ENCODE measurements at places on chromosomes 7 and 10.

DNA sequence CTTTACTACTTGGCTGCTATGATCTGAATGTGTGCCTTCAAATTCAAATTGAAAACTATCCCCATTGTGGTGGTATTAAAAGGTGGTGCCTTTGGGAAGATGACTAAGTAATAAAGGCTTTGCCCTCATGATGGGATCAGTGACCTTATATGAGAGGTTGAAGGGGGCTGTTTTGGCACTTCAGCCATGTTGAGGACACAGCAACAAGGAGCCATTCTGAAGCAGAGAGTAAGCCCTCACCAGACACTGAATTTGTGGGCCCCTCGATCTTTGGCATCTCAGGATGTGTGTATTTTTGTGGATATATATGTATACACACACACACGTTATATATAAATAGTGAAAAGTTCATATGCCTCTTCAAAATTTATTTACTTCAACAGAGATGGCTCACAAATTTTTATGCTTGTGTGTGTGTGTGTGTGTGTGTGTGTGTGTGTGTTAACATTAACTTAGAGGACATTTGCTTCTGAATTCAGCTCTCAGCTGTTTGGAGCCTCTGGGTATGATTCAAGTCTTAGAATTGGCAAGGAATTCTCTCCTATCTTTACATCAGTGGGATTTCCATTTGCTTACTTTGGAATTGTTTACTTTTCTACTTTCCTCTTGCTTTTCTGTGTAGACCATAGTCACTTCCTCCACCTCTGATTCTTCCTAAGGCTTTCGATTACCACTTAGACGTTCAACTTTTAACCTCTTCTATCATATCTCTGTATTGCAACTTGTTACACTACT, 66.6 kb downstream of the MAGI2 start:
- no peak for DNase-seq

DNA sequence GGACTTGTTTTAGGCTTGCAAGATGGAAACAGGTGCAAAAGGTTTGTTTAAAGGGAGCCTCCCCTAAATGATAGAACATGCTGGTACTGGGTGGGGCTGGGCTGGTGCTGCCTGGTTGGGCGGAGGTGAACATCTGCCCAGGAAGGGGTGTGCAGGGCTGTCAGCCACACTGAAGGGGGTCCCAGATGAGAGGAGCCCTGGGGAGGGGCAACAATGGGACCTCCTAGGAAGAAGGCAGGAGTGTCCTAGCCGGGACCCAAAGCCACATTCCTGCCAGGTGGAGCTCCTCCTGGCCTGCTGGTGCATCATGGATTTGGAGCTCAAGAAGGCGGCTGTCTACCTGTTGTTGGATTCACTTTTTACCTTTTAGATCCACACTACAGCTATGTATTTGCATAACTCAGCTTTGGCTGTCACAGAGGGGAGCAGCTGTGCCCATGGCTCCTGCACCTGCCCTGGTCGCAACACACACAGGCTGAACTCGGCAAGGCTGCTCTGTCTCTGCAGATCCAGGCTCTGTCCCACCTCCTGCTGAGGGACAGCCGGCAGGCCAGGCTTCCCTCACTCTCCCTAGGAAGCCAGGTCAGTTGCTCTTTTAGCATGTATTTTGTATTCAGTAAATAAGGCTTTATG, 59.9 kb downstream of the ADARB2 start:
- DNase-seq = no peak

GRCh38 chr10:11895108-11895466, 71.9 kb downstream of the PROSER2 start:
- DNase-seq = no peak

DNA sequence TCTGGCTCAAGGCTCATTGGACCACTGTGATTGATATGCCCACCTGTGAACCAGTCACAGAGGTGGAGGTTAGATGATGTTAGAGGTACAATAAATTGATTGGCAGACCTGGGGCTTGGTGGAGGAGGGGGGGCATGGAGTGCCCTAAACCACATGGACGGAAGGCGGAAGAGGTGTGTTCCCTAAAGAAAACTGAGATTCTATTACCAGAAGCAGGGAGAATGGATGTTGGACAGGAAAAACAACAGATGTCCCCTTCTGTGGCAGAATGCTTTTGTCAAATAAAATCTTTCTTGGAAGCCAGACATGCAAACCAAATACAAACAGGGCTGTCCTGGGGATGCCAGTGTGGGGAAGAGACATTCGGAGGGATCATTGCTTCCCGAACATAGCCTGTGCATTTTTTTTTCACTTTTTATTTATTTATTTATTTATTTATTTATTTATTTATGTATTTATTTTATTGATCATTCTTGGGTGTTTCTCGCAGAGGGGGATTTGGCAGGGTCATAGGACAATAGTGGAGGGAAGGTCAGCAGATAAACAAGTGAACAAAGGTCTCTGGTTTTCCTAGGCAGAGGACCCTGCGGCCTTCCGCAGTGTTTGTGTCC, 433.9 kb downstream of the RPS24 start:
- no peak for DNase-seq

- no peak for DNase-seq
Measured at GRCh38 chr10:123301077-123301857, 147.1 kb downstream of the BUB3 start.

DNA sequence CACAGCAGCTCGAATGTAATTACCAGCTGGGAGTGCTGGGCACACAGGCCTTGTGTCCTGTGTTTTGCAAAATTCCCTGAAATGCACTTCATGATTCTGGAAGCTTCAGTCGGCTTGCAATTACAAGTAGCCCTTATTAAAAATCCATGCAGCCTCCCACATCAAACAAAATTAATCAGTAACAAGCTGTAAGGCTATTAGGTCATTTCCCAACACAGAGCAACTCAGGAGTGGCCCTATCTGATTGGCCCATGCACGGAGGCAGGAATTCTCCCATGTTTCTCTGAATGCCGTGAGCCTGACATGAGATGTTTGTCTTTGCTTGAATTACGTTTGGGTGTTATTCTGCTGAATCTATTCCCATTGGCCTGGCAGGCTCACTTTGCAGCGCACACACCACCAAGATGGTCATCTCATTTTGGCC, 36.9 kb downstream of the FOXL3 start:
- no peak for DNase-seq

- no peak for DNase-seq
Measured at GRCh38 chr7:77276120-77276519, 76.5 kb upstream of the FGL2 start.

- DNase-seq = no peak
Measured at GRCh38 chr7:104584620-104585019, 256.2 kb downstream of the LHFPL3 start.

GRCh38 chr7:12519682-12520009, 50.9 kb upstream of the SCIN start:
- DNase-seq = no peak

GRCh38 chr10:94427166-94427565, 24.8 kb downstream of the TBC1D12 start:
- no peak for DNase-seq

DNA sequence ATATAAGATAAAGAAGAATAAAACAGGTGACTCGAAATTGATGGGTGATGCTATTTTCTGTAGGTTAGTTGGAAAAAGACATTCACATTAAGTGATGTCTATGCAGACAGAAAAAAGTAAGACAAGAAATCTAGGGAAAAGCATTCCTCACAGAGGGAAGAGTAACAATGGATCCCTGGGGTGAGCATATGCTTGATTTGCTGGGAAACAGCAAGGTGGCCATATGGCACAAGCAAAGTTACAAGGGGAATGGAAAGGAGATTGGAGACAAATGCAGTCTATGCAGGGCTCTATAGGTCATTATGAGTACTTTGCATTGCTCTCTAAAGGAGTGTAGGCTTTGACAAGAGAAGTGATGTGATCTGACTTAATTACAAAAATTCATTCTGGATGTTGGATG, 90.9 kb upstream of the ZNF804B start:
- DNase-seq = no peak

GRCh38 chr10:126497672-126498071, 109.4 kb upstream of the ADAM12 start:
- no peak for DNase-seq

DNA sequence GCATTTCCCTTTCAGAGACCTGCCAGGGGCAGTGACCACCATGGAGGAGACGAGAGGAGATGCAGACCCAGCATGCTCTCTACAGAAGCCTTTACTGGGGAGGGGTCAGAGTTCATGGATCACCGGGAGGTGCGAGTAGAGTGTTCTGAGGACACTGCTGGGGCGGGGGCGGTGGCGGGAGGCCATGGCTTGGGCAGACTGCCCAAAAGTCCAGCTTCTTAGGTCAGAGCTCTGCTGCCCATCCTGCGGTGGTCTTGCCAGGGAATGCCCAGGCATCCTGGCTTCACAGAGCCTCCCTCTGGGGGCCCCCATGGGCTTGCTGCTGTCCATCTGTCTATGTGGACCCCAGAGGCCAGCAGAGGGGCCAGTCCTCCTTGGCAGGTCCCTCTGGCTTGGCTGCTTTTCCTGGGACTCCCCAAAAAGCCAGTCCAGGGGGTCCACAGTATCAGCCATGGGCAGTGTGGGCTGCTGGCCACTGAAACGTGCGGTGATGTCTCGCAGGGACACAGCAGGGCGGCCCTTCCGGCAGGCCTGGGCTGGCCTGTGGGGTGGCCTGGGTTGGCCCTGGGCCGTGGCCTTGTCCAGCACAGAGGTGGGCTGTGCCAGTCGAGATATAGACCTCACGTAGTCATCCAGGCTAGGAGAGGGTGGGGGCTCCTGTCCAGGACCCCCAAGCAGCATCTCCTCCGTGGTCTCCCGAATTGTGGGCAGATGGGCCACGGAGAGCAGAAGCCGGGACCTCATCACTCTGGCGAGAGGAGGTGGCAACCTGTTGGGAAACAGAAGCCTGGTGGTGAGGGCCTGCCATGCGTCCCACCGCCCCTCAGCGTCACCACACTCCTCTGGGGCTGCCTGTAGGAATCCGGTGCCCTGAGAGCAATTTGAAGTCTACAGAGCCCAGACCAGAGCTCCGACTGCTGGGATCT, 1.1 kb downstream of the DEPP1 start:
- DNase-seq = no peak

DNA sequence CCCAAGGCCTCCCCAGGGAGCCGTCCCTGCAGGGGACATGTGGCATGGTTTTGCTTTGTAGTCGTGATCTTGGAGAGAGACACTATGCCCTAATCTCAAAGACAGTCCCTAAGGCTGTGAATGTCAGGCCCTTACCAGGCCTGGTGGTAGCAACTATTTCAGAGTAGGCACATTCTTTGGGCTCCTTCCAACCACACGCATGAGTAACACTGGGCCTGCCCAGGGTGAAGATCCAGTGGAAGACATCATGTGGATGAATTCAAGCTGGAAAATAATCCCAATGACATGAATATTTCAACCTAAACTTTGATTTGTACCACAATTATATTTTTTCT, 39.5 kb upstream of the INSIG1 start:
- no peak for DNase-seq

- DNase-seq = no peak
Measured at GRCh38 chr7:46033592-46033991, 112.5 kb upstream of the IGFBP3 start.

DNA sequence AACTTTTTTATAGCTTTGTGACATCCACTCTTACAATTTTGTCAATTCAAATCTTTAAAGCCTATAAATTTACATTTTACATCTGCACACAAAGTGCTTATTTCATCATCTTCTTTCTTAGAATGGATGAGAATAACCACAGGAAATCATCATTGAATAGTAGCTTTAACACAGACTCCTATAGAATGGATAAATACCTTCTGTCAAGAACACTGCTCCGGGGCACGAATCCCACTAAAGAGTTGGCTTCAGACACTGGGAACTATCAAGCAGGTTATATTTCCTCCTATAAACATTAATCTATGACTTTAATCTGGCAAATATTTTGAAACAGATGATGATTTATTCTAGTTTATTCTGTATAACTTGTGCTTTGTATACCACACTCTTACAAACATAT, 269.7 kb upstream of the TPK1 start:
- peak; percentile 68 for DNase-seq

DNA sequence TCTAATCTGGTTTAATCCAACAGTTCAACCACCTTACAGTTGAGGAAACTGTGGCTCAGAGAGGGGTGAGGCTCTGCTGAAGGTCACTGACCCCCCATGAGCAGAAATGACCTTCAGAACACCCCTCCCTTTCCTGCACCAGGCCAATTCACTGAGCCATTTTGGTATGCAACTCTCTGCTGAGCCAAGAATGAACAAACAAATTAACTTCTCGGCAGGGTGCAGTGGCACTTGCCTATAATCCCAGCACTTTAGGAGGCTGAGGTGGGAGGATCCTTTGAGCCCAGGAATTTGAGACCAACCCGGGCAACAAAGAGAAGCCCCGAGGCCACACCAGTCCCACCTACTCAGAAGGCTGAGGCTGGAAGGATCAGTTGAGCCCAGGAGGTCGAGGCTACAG, 29.8 kb downstream of the PDGFA start:
- no peak for DNase-seq

GRCh38 chr10:56836659-56837058, 475.6 kb upstream of the ZWINT start:
- DNase-seq = no peak

DNA sequence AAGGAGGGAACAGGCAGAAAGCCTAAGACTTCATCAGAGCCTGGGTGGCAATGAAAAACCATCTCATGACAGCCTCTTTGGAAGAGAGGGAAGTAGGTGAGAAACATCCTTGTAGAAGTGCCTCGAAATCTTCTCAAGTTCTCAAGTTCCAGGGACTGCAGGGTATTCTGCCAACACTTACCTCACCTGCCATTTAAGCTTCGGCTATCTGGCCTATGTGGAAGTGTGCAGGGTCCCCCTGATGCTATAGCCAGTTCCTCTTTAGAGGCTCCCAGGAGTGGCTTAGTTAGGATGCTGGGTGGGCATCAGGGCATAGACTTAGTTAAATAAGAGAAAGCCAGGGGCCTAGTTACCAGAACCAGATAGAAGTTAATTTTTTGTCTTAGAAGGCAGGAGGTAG, 27.0 kb downstream of the ABCC2 start:
- DNase-seq = no peak

- no peak for DNase-seq
Measured at GRCh38 chr10:11322698-11323097, 288.8 kb downstream of the USP6NL start.

DNA sequence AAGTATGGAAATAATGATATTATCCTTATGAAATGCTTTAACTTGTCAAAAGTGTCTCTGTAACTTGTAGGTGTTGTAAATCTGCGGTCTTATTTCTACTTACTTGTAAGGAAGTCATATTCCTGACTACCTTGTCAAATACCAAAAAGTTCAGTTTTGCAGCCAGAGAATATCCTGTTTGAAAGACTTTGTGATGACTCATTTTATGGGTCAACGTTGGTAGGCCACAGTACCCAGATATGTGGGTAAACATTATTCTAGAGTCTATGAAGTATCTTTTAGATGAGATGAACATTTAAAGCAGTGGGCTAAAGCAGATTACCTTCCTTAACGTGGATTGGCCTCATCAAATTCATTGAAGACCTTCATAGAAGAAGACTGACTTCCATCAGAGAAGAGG, 195.3 kb downstream of the PPP1R9A start:
- no peak for DNase-seq

DNA sequence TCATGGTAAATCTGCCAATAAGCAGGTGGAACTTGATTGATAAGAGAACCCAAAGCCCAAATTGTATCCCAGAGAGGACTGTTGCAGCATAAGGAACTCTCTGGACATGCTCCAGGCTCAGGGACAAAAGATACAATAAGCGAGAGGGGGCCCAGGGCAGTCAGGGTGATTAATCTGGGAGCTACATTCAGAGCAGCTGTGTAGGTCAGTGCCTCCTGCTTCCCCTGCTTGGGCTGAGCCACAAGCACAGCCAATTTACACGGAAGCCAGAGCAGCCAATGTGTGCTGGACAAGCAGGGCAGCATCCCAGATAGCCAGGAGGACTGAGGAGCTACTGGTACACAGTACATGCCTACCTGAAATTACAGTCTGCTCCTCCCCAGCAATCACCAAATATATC, 24.2 kb downstream of the MYPN start:
- DNase-seq = no peak

- DNase-seq = no peak
Measured at GRCh38 chr10:84543948-84544347, 215.6 kb downstream of the CCSER2 start.
